ENCODE measurements at places on chromosomes 2 and 18.
A peak's percentile ranks its signal among the peaks of the same experiment; 100 is the strongest.

DNA sequence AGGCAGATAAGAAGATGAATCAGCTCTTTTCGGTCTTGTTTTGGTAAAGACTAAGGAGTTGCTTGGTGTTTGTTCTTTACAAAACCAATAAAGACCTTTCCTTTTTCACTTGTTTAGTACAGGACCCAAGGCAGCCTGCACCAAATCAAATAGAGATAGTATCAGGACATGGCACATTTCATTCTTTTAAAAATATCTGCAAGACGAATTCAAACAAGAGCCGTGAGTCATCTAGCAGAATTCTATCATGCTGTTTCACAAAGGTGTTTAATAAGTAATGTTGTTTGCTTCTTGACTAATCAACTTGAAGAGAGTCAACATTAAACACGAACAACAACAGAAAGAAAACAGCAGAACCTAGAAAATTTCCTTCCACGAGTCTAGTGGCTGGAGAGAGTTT lies 102.8 kb upstream of the TTN start:
- DNase-seq = no peak

GRCh38 chr2:72827966-72828646 lies 2.3 kb upstream of the EXOC6B start:
- no peak for DNase-seq

DNA sequence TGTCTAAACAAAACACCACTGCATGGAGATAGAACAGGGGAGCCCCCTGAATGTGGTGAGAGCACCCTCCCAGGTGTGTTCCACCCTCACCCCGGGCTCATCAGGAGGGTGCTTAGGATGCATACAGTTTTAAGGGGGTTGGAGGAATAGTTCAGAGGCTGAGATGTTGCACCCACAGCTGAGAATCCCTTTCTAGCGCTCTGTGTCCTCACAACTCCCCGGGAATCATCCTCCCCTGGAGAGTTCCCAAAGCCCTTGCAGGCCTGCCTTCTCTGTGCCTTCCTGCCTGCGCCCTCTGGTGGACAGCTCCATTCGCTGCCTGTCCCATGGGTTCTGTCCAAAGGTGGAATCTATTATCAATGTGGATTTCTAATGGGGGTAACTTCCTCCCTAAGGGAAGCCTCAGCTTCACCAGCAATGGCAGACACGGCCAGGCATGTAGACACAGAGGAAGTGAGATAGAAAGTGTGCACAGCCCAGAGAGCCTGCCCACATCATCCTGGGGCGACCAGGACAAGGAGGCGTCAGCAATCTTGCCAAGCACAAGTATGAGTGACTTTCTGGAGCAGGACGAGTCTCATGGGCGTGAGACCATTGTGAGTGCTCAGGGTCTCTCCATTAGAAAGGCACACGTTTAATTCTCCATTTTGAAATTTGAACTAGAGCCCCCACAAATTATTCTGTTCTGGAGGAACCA lies 1.2 kb upstream of the UGT1A5 start:
- peak; percentile 66 for DNase-seq

DNA sequence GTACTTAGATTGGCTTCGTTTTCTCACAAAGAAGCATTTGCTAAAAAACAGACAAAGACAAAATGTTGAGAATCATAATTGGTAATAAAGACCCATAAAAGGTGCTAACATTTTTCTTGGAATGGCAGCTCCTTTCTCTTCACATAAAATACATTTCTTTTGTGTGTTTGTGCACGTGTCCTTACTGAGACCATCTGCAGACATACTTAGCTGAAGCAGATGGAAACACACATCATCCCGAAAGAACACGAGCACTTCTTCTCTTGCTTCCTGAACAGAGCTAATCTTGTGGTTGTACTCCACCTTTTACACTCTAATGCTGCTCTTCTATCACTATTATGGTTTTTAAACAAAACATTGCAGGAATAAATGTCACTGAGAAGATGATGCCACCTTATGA lies 142.5 kb downstream of the SPHKAP start:
- DNase-seq = no peak

DNA sequence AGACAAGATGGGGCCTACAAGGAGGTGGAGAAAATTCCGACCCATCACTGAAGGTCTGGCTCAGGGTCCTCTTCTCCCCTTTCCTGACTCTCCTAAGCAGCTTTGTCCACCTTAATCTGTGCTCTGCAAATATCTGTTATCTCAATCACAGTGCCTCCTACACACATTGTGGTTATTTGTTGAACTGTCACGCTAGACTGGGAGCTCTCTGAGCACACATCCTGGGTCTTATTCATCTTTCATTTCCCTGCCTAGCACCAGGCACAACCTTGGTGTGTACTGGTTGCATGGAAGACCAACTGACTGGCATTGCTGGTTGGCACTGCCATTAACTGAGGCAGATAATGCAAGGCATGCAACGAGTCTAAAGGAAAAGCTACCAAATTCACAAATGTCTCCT lies 122.9 kb upstream of the ST6GAL2 start:
- no peak for DNase-seq

DNA sequence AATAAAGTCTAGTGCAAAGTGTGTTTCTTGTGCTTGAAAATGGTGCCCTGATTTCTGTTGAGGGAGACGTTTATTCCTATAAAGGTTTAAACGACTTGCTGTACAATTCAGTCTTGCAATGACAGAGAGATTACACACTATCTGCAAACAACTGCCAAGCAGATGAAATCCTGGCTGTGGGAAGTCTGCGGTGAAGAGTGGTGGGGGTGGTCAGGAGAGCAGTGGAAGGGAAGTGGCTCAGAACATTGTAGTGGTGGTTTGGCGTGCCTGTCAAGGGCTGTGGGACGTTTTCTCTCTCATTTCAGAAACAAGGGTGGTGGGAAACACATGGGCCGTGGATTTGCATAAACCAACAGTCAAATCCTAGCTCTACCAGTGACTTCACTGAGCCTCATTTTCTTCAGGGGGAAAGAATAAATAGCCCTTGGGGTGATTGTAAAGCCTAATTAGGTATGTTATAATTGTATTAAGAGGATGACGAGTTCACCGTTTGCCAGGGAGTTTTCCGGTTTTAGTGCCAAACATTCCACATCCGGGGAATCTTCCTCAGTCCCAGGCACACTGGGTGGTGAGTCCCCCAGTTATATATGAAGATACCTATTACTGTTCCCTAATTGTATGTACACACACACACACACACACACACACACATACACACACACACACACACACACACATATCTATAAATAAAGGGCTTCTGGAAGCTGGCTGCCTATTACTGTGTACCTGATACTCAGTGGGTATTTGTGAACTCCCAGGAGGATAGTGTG lies 115.0 kb downstream of the SPTBN1 start:
- no peak for DNase-seq

- no peak for DNase-seq
Measured at GRCh38 chr2:47074691-47075090, 80.4 kb downstream of the STPG4 start.

- no peak for DNase-seq
Measured at GRCh38 chr18:13218368-13218991, at the start of gene LDLRAD4. LDLRAD4 (plus strand) TSS chr18:13218760.

- DNase-seq = no peak
Measured at GRCh38 chr2:101329026-101329425, 20.5 kb upstream of the RNF149 start.

DNA sequence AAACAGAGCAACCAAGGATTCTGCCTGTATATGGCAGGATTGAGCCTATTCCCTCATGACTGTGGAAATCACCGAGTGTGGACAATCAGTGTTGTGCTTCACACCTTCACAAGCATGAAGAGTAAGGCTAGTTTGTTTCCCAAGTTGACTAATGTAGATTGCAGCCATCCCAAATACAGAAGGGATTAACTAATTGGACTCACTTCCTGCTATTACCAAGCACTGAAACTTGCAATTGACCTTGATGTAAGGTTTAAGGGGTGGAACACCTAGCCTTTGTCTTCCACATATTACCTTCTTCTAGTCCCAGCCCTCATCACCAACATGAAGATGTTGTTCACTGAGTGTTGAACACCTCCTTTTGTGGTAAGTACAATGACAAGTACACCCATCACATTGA lies 120.9 kb upstream of the RND3 start:
- no peak for DNase-seq

DNA sequence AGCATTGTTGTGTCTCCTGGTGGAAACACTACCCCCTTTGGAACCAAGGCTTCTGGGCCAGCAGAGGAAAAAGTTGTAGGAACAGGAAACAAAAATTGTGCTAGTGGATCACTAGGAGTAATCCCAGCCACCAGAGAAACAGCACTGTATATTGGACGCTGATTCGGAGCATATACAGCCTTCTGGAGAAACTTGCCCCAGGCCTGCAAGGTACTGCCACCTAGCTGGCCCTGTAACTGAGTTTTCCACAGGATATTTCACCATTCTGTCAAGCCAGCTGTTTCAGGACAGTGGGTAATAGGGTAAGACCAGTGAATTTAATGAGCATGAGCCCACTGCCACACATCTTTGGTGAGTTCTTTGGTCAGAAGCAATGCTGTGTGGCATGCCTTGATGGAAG lies 25.1 kb upstream of the EMILIN2 start:
- DNase-seq = no peak

DNA sequence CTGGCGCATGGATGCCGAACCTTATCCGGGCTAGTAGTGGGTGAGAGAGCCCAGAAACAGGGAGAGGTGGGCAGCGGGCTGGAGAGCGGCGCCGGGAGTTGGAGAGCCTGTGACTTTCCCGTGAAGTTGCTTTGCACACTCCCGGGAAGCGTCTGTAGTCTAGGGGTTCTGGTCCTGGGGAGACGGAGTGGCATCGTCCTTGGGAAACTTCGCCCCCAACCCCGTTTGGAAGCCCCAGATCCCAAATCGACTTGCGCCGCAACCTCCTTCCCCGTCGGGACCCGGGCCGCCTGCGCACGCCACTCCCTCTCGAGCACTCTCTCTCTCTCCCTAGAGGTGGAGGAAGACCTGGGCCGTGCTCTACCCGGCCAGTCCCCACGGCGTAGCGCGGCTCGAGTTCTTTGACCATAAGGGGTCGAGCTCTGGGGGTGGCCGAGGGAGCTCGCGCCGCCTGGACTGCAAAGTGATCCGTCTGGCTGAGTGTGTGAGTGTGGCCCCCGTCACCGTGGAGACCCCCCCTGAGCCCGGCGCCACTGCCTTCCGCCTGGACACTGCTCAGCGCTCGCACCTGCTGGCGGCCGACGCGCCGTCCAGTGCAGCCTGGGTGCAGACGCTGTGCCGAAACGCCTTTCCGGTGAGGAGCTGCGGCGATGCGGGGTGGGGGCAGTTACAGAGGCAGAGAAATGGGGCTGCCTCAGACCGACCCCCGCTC lies 456 bp downstream of the DOK1 start:
- DNase-seq = no peak

GRCh38 chr2:55779459-55780421 lies 86.1 kb upstream of the PNPT1 start:
- no peak for DNase-seq

DNA sequence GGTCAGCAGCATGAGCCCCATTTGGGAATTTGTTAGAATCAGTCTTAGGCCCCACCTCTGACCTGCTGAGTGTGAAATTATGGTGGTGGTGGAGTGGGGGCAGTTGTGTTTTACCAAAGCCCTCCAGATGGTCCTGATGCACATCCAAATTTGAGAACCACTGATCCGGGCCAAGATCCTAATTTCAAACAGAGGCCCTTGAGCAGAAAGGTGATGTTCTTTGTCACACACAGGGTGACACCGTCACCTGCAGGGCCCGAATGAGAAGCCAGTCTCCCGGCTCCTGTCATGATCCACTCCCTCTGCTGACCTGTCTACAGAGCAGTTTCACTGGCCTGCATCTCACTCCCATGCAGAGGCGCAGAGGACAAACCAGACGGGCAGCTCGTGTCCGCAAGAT lies 129.9 kb downstream of the TRIM43 start:
- DNase-seq = no peak

- no peak for DNase-seq
Measured at GRCh38 chr18:1034971-1035370, 130.3 kb downstream of the ADCYAP1 start.

- DNase-seq = peak; percentile 75
Measured at GRCh38 chr2:197515315-197515738, 539 bp upstream of the MOB4 start.

GRCh38 chr18:12531749-12532148 lies 124.0 kb downstream of the PRELID3A start:
- DNase-seq = no peak

DNA sequence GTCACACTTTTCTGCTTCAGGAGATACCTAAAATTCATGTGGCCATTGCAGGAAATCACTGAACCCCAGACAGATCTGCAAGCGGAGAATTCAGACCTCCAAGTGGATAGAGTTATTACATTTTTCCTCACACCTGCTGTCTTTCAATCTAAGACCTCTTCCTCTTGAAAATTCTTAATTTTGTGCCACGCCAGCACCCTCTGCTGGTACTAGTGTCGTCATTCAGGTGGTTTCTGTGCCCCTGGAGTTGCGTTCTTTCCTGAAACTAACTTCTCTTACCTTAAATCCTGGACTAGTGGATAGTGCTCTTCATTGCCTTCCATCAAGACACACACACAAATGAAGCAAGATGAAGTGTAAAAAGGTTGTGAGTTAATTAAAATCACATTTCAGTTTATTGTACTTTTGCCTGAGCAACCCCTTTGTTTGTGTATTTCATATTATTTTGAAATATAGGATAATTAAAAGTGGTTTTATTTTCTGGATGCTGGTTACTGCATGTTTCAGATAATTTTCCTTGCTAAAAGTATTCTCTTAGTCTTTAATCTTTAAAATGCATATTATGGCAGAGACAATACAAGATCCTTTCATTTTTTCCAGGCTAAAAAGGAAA lies 1.6 kb upstream of the DNER start:
- peak; percentile 66 for DNase-seq

- no peak for DNase-seq
Measured at GRCh38 chr2:226891780-226892590, 56.1 kb downstream of the RHBDD1 start.

- DNase-seq = no peak
Measured at GRCh38 chr2:179096090-179096489, 46.2 kb upstream of the CCDC141 start.

DNA sequence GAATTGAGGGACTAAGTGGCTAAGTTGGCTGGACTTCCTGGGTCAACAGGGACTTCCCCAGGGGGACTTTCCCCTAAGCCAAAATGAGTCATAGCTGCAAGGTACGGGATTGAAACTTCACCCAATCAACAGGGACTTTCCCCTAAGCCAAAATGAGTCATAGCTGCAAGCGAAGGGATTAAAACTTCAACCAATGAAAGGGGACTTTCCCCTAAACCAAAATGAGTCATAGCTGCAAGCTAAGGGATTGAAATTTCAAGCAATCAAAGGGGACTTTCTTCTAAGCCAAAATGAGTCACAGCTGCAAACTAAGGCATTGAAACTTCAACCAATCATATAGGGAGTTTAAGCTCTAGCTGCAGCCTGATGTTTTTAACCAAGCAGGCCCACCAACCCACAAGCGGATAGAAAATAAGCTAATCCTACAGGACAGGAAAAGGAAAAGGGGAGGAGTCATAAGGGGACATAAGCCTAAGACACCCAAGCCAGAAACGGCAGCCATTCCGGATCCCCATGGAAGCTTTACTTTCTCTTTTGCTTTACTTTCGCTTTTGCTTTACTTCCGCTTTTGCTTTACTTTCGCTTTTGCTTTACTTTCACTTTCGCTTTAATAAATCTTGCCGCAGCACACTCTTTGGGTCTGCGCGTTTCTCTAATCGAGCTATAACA lies 1375.4 kb upstream of the CELF4 start:
- no peak for DNase-seq

All from pons (tissue), 1 donor.